Activated naive CD4-positive, alpha-beta T cell treated with anti-CD3 and anti-CD28 coated beads for 36 hours (primary cell): ENCODE measurements at places on chromosomes 6 and 20. TPM values are rescaled to one million over a fixed set of nuclear protein-coding genes. Genes with fewer than 3 reads are reported as not detected.
A peak's percentile ranks its signal among the peaks of the same experiment; 100 is the strongest.

- DNase-seq, result no peak
Observed at GRCh38 chr20:16710781-16711180, 19.0 kb upstream of the SNRPB2 start.

DNA sequence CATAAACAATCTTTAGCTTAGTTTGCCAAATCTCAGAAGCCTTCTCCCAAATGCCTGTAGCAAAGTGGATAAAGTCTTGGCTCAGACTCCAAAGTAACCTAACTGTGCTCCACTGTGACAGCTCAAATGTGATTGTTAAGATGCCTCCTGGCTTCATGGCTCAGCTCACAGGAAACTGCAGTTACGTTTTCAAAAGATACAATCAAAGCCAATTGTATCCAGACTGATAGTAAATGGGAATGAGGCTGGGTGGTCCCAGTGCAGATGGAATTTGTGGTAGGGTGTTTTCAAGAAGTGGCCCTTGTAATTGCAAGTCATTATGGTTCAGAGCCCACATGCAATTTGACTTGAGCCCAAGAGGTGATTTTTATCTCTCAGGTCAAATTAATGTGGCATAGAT lies 151.2 kb upstream of the TAB2 start:
- no peak for DNase-seq

- no peak for DNase-seq
Observed at GRCh38 chr6:13831615-13832014, 17.3 kb upstream of the MCUR1 start.

Gene VSTM2L
- not detected for total RNA-seq

- no peak for DNase-seq
Observed at GRCh38 chr6:15036690-15037245, 209.1 kb upstream of the JARID2 start.

DNA sequence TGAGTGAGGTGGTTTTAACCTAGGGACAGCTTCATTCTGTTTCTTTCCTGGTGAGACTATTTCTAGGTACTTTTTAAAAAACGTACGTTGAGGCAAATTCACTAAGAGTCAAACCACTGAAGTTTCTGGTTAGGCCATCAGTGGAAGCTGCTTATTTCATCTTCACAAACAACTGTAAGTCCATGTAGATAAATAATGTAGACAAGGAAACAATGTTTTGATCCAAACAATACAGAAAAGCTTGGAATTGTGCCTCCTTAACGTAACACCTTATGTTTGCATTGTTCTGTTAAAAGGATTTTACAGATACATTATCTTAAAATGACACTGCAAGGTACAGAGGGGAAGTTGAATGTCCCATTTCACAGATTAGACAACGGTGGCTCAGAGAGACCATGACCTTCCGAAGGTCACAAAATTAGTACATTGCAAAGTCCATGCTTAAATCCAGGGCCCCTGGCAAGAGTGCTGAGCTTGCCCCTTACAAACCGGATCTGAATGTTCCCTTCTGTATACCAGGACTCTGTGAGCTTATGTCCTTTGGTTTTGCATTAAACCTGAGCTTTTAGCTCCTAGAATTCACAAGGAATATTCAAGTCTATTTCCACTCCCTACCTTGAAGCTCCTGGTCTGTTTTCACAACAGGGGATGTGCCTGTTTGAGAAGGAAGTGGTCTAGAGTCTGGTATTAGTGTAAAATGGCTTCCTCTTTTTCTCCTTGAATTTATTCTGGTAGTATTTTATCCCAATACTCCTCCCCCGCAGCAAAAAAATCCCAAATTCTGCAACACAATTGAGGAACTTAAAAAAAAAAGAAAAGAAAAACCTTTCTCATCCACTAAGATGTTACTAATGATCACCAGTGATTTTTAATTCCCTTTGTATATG lies 28.9 kb upstream of the ZNF217 start:
- DNase-seq, result no peak

Gene ZDHHC14
- total RNA-seq, result 1.2 TPM

GRCh38 chr20:4519534-4519933 lies 202.2 kb upstream of the PRND start:
- DNase-seq, result peak; percentile 44

Gene ELOVL5
- 136 TPM for total RNA-seq

GRCh38 chr20:58127701-58128111 lies 100.7 kb downstream of the ANKRD60 start:
- DNase-seq, result peak; percentile 36

Gene SAMD10
- total RNA-seq, result 21.8 TPM

DNA sequence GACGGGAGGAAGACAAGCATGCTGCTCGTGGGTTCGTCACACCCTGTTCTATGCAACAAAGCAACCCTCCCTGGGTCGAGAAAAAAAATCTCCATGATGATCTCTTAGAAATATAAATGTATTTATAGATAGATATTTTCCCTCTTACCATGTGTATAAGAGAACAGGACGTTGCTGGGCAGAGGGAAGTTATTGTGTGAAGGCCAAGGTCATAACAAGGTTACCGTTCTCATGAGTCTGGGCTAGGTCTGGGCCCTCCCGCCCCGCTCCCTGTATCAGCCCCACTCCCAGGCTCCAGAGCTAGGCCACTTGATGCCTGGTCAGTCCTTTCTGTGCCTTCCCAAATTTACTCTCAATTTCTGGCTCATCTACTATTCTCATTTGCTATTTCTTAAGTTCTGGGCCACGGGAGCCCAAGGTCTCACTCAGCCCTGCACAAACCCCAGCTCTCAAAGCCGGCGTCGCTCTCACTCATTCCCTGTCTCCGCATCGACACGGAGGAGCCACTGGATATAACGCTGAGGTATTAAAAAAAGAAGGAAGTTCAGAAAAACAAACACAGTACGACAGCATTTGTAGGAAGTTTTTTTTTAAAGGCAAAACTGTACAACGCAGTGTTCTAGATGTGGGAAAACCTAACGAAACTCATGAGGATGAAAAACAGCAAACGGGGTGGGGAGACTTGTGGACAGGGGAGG lies 96.8 kb downstream of the PSMG4 start:
- peak; percentile 26 for DNase-seq

DNA sequence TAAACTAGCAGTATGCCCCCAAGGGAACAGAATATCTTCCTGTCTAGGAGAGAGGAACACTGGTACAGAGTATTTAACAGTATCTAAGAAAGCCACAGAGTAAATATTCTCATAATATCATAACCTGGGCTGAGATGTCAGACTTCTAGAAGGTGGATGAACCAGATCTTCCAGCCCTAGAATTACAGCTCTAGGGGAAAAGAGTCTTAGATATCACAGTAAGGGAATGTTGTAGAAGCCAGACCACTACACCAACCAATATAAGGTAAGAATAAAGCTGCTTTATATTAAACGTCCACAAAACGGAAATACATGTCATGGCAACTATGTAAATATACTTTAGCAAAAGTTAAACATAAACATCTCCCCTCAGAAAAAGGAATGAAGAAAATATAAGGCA lies 12.4 kb downstream of the SERINC1 start:
- DNase-seq, result no peak

DNA sequence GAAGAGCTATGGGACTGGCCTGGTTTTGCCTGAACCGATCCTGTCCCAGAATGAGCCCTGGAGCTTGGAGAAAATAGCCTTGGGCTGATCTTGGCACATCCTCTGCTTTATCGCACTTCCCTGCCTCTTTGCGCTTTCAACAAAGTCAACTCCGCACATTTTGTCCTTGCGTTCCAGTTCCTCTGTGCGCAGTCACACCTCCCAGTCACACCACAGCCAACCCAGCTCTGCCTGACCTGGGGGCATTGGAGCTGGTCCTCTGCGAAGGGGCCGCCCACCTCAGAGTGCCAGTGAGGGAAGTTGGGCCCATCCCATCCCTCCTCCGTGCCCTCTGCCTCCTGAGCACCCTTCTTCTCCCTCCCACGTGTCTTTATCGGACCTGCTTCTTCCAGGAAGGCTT lies 16.9 kb upstream of the UQCC2 start:
- DNase-seq, result no peak

GRCh38 chr6:22145823-22146677 lies 150.8 kb downstream of the PRL start:
- peak; percentile 5 for DNase-seq

- DNase-seq, result no peak
Observed at GRCh38 chr6:130893277-130893676, 66.1 kb downstream of the SMLR1 start.

Gene PLCB4
- not detected for total RNA-seq

- DNase-seq, result no peak
Observed at GRCh38 chr6:9168669-9169068, 733.3 kb upstream of the SLC35B3 start.

DNA sequence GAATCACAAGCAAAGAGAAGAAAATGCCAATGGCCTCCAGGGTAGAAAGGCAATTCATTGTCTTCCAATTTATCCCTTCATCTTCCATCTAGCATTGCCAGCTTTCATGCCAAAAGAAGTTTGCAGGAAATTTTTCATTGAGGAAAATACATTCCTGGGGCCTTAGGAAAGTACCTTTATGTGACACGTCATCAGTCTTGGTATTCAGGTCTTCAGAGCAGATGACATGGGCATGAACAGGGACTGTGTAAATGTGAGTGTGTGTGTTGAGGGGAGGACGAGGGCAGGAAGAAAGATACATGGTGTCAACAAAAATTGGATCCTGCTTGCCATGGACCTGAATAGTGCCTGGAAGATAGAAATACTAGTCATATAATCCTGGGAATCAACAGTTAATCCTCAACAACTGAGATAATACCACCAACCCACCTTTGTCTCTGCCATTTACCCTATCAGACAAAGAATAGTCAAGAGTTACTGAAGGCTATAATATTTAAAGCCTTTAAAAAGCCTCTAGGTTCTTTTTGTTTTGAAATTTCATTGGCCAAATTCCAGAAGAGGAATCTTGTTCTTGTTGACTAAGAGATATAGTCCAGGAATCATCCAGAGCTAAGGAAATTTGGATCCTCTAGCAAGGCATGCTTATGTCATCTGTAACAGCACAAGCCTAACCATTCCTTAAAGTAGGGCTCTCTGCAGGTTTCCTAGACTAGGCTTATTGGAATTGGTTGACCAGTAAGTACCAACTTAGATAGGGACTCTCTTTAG lies 405.8 kb upstream of the SASH1 start:
- DNase-seq, result no peak

- DNase-seq, result no peak
Observed at GRCh38 chr6:17226786-17227233, 54.4 kb upstream of the RBM24 start.

GRCh38 chr6:44735630-44735963 lies 348.1 kb downstream of the CDC5L start:
- peak; percentile 20 for DNase-seq

DNA sequence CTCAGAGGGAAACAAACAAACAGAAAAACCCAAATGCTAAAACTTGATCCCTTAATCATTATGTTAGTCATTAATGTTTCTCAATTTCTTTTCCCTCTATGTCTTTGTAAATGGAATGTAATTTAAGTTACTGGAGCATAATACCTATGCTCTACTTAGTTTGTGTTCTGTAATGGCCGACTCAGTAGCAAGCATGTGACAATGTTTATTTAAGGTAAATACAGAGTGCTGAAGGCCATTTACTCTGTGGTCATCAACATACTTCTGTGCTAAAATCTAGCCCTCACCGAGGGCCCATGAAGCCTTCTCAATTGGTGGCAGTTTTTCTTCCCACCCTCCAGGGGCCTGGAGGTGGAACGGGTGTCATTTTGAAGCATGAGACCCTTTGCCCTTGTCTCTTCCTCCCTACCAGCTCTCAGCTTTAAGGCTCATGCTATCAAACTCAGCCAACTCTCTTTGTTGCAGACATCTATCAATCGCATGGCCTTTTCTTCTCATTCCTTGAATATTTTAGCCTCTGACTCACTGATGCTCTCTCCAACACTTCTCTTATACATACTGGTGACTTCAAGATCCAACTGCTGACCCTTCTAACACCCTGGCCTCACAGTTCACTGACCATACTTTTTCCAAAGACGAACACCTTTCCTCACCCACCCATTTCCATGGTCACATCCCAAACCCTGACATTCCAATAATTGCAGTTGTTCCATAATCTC lies 48.2 kb downstream of the STX7 start:
- DNase-seq, result no peak

Gene RAD21L1
- not detected for total RNA-seq

GRCh38 chr6:19691465-19692167 lies 145.6 kb upstream of the ID4 start:
- no peak for DNase-seq

DNA sequence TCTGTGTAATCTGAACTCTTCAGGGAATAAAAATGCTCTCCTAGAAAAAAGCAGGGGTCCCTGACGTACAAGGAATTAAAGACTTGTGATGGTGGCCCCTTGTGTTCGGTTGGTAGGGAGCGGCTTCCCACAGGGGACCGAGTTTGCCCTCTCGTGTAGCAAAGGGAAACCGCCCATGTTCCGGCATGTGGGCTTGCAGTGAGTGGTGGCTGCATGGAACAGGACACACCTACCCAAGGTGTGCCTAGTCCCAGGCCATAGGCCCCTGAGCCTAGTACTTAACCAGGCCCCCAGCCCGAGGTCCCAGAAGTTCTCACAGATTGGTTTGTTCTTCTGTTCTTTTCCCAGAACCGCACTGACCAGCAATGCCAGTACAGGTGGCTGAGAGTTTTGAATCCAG lies 15.5 kb downstream of the MYBL2 start:
- DNase-seq, result no peak

Gene SH3BGRL2
- 0.62 TPM for total RNA-seq
